ENCODE measurements at places on chromosomes 16 and 17.

- no peak for DNase-seq
Measured at GRCh38 chr17:74250324-74250995, 23.6 kb upstream of the DNAI2 start.

DNA sequence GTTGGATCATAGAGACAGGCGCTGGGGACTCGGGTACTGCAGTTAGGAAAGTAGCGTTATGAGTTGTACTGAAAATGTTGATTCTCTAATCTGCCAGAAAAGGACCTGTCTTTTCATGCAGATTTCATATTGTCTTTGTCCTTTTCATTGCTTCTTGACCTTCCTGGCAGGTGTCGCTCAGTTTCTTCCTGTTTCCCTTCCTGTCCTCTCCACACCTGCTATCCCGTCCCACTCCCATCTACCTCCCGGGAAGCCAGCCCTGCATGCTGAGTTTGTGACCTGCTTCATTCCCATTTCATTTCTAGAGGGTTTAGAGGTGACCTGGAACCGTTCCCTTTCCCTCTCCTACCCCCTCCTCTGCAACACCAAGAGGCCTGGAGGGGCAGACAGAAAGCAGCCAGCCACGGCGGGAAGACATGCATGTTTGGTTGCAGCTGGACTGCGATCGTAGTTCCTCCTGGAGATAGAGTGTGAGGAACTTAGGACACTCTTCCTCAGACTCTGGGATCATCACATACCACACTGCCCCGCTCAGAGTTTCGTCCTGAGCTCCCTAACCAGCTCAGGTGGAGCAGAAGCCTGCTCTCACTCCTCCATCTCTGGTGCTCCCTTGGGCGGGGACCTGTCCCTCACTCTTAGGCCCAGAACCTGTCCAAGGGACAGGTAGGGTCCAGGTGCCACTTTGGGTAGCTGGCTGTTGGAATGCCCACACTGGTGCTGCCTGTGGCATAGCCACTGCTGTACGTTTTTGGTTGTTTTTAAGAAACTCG is 23.9 kb upstream of the ARHGAP23 start:
- DNase-seq = no peak

DNA sequence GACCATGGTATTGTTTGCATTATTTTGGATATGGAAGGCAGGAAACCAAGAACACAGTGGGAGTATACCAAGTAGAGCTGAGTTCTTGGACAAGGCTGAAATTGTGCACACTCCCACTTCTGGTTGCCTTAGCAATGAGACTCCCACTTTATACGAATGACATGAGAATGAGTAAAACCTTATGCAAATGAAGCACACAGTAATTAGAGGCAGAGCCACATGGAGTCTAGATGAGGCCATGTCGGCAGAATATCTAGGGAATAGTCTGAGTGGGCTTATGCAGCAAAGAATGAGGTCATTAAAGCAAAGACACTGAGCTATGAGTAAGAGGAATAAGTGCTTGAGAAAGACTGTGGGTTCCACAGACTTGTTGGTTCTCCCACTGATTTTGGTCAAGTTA is 178.7 kb downstream of the GRIN2A start:
- DNase-seq = no peak

DNA sequence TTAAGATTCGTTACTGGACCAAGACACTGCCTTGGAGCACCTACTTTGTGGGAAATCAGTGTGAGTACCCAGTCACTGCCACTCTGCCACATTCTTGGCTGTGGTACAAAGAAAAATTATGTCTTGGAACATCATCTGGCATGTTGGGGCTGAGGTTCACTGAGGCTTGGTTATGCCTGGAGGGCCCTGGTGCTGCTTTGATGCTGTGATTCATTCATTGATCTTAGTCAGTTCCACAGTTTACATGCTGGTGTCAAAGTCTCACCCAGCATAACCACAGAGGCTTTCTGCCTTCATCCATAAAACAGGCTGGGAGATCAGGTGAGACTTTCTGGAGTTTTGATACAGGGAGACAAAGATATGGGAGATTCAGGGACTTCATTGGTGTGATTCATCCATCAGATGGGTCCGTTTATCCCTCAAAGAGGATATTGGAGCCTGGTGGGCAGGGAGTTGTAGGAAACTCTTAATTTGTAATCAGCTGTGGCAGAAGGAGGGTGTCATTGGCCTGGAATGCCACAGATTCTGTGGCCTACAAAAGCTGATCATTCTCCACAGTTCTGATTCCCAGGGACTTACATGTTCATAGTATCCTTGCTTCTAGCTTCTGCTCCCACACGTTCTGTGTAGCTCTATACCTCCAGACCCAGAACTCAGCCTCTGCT is 322.5 kb downstream of the PMP22 start:
- DNase-seq = no peak

- no peak for DNase-seq
Measured at GRCh38 chr17:66006654-66007053, 185.3 kb downstream of the CEP112 start.

DNA sequence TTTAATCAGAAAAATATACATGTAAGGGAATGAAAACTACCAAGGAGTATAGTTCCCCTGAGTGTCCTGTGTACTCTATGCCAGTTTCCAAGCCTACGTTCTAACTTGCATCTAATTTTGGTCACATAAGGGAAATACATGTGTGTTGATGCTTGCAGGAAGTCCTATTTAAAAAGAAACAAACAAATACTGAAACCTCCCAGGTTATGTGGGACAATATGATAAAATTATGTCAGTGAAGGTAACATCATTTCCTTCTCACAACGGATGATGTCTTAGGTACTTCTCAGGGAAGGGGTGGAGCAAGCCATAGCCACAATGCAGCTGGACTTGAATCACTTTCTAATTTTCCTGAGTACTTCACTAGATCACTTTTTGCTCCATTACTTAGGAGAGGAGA is 115.9 kb downstream of the ZFHX3 start:
- peak; percentile 17 for DNase-seq
